ENCODE measurements at places on chromosomes 5 and 9. TPM values are rescaled to one million over a fixed set of nuclear protein-coding genes. Genes with fewer than 3 reads are reported as not detected.

DNA sequence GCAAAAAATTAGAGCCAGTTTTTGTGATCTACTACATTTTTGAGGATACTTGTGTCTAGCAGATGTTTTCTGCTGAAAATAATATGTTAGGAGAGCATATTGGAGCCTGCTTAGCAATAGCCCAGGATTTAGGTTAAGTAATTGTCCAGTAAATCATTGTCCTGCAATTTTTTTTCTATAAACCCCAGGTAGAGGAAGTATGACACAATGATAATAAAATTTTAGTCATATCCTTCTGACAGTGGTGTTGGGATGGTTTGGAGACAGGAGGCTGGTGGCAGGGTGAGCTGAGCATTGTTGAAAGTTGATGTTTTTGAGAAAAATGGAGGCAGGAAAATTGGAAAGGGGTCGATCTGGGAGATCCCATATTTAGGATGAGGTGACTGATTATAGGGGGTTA lies 3.5 kb downstream of the SNCAIP start:
- no peak for DNase-seq

DNA sequence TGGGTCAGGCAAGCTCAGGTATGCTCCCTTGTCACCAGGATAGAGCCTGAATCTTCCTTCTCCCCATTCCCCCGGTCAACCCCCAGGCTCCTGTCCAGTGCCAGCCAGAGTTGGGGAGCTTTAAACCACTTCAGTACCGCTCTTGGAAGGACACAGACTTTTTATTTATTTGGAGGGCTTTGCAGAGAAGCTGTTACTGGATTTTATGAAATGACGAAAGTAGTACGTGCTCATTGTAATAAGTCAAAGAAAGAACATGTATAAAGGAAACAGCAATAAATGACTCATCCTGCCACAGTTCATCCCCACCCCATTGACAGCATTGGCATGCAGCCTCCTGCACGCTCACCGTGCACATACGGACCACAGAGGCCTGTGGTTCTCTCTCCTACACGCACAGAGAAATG lies 230.3 kb downstream of the AUH start:
- DNase-seq, result no peak

- no peak for DNase-seq
Observed at GRCh38 chr9:70398145-70398556, 16.3 kb downstream of the KLF9 start.

- DNase-seq, result no peak
Observed at GRCh38 chr9:14849851-14850250, 60.4 kb downstream of the FREM1 start.

GRCh38 chr5:124264499-124264898 lies 481.9 kb downstream of the ZNF608 start:
- DNase-seq, result no peak

DNA sequence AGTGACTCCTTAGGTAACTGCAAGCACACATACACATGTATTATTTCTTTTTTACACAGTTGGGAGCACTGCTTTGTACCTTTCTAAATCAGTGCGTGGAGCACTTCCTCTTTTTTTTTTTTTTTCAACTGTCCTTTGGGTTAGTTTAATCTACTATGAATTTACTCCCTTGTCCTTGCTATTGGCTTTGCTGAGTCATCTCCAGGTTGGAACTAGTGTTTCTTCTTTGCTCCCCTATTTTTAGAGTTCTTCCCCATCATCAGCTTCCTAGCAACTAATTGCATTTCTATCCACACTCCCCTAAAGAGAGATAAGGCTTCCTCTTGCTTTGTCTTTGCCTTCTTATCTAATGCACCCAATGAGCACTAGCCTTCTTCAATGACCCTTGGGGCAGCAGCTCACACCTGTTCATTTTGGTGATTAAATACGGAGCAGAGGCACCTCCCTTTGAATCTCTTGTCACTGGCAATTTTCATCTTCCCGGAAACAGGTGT lies 24.3 kb downstream of the S100Z start:
- DNase-seq, result no peak

- no peak for DNase-seq
Observed at GRCh38 chr9:9919174-9919775, 693.5 kb downstream of the PTPRD start.

Gene PCDHB16
- 7.6 TPM for polyA plus RNA-seq

Gene ZNF474
- polyA plus RNA-seq, result 0.48 TPM

DNA sequence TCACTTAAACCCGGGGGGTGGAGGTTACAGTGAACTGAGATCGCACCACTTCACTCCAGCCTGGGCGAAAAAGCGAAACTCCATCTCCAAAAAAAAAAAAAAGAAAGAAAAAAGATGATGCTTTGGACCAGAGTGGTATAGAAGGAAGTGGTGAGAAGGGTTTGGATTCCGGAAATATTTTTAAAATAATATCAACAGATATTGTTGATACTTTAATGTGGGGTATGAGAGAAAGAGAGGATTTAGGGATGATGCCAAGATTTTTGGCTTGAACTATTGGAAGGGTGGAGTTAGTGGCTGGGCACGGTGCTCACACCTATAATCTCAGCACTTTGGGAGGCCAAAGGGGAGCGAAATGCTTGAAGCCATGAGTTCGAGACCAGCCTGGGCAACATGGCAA lies 49.6 kb upstream of the PLIN2 start:
- DNase-seq, result no peak

DNA sequence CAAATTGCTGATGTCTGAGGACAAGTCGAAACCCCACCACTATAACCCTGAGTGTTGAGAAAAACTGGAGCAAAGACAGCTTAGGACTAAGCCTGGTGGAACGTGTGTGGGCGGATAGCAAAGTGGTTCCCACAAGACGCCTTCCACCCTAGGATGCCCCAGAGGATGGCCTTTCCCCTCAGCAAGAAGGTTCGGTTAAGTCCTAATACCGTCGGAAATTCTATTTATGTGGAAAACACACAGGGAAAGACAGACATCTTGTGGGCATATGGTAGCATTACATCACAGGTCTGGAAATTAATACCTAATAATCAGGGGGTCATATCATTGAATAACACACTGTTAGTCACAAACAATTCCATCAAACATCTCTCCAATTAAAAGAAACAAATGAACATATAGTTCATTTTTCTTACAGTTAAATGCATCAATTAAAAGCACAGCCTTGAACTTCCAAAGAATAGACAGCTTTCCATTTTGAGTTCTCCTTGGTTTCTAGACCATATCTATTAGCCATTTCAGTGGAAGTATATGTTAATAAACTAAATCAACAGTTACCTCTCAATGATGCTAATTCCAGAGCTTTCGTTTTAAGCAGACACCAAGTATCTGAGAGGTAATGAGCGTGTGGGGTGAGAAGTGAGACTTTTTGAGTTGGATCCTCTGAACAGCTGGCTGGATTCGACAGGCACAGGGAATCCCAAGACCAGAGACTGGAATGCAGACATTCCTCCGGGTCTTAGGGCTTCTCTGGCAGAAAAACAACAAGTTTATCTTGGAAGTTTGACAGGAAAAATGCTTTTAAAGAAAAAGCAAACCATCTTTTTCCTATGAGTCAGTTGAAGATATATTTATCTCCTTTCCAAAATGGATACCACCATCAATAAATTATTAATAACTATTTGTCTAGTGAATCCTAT lies 2.9 kb upstream of the ICE1 start:
- no peak for DNase-seq

Gene CCDC192
- polyA plus RNA-seq, result 1.3 TPM

- DNase-seq, result no peak
Observed at GRCh38 chr9:83584995-83585394, 37.9 kb upstream of the IDNK start.

DNA sequence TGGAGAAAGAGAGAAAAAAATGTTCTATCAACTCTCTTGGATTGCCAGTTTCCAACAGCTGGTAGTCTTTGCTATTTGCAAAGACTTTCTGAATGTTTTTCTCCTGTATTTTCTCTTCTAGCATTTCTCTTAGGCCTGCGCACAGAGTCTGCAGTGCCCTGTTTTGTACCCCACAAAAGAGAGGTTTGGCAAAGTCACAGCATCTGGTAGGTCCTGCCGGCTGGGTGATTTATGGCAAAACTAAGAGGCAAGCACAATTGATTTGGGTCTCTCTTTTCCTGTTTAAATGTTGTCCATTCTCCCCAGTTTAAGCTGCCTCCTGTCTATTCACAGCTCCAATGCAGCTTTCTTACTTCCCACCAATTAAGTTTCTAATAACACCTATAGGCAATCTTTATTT lies 193.9 kb downstream of the TRPM3 start:
- no peak for DNase-seq

DNA sequence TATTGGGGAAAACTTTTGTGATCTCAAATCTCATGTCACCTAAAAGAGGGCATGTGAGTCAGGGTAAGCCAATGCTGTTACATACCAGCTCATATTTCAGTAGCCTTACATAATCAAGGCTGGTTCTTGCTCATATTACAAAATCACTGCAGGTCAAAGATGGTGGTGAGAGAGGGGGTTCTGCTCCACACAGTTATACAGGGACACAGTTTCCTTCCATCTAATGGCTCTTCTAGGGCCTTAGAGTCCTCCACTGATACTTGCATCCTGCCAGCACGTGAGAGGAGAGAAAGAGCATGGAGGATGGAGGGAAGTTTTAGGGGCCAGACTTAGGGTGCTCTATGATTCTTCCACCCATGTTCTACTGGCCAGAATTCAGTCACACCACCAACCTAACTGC lies 130.0 kb downstream of the LIFR start:
- DNase-seq, result no peak

DNA sequence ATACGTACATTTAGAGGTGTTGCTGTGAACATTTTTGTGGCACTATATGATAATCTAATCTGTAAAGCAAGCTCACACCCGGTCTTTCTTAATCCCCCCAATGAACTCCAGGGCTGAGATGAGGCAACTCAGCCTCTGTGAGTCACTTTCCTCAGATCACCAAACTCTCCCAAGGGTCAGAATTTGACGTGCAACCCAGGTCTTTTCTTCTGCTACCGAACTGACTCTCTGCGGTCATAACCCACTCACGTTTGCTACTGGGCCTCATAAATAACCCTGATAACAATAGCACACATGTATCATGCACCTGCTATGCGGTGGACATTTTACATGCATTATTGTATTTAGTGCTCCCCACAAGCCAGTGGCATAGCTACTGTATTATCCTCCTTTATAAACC lies 153.1 kb downstream of the DROSHA start:
- no peak for DNase-seq

- DNase-seq, result no peak
Observed at GRCh38 chr5:73564675-73565074, 764 bp downstream of the ANKRA2 start.

GRCh38 chr5:13609504-13609903 lies 335.0 kb downstream of the DNAH5 start:
- DNase-seq, result no peak

Gene CDC25C
- 8.9 TPM for polyA plus RNA-seq

Gene GPX8
- 77.0 TPM for polyA plus RNA-seq

Gene ERMP1
- 46.6 TPM for polyA plus RNA-seq

DNA sequence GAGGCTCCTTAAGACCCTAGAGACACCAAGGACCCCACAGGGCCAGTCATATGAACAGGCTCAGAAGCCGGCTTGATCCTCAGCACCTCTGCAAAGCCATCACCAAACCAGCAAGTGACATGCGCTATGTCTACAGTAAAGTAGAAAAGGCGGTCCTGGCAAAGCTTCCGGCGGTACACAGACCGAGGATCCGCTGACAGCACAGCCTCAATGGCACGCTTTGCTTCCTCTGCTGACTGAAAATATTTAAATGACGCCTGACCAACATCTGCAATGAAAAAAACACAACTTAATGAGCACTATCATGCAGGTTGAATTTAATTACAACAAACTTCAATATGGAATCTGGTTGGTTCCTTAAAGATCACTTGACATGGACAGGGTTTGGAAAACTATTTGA lies 17.6 kb downstream of the TRMO start:
- DNase-seq, result no peak

Measured in renal cortex interstitium (tissue), 15 donors.